ENCODE measurements at places on chromosomes 7 and 10. TPM values are rescaled to one million over a fixed set of nuclear protein-coding genes. Genes with fewer than 3 reads are reported as not detected.

GRCh38 chr7:16930946-16931345 is 49.2 kb upstream of the AGR3 start:
- no peak for DNase-seq

DNA sequence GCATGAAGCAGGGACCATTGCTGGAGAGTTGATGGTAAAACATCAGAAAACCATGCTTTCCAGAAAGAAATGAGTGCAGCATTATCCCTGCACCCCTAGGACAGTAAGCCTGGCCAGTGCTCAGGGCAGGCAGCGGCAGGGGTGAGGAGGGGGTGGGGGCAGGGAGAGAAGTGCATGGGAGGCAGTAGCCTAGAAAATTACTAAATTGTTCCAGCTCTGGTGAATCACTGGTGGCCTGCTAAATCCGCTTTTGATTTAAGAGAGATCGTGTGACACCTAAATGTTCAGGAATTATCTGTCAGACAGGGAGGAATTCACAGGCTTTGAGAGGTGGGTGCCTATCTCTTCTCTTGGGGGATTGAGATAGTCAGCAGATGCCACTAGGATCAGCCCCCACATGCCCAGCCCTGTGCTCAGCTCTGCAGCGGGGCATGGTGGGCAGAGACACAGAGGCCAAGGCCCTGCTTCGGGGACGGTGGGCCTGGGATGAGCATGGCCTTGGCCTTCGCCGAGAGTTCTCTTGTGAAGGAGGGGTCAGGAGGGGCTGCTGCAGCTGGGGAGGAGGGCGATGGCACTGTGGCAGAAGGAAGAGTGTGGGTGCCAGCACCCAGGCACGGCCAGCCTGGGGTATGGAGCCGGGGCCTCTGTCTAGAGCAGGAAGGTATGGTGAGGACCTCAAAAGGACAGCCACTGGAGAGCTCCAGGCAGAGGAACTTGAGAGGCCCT is 5.0 kb upstream of the AQP1 start:
- DNase-seq: no peak

GRCh38 chr10:28047061-28047460 is 48.2 kb upstream of the ODAD2 start:
- no peak for DNase-seq

MAGI2 gene
- 4.0 TPM for total RNA-seq

GRCh38 chr7:128167042-128167701 is 73.9 kb upstream of the LEP start:
- peak; percentile 24 for DNase-seq

RNF32 gene
- 0.62 TPM for total RNA-seq

GRCh38 chr10:14179251-14179650 is 151.5 kb downstream of the FRMD4A start:
- no peak for DNase-seq

GIMAP6 gene
- total RNA-seq: 9.0 TPM

GRCh38 chr10:34615770-34616169 is 199.3 kb downstream of the PARD3 start:
- no peak for DNase-seq

DNA sequence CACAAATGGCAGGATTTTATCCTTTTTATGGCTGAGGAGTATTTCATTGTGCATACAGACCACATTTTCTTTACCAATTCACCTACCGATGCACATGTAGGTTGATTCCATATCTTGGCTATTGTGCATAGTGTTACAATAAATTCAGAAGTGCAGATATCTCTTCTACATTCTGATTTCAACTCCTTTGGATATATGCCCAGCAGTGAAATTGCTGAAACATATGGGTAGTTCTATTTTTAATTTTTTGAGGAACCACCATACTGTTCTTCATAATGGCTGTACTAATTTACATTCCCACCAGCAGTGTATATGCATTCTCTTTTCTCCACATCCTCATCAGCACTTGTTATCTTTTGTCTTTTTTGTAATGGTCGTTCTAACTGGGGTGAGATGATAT is 1290.3 kb downstream of the XPNPEP1 start:
- no peak for DNase-seq

TRIM74 gene
- 0.88 TPM for total RNA-seq

CDC14C gene
- not detected for total RNA-seq

PPP1R17 gene
- not detected for total RNA-seq

DNA sequence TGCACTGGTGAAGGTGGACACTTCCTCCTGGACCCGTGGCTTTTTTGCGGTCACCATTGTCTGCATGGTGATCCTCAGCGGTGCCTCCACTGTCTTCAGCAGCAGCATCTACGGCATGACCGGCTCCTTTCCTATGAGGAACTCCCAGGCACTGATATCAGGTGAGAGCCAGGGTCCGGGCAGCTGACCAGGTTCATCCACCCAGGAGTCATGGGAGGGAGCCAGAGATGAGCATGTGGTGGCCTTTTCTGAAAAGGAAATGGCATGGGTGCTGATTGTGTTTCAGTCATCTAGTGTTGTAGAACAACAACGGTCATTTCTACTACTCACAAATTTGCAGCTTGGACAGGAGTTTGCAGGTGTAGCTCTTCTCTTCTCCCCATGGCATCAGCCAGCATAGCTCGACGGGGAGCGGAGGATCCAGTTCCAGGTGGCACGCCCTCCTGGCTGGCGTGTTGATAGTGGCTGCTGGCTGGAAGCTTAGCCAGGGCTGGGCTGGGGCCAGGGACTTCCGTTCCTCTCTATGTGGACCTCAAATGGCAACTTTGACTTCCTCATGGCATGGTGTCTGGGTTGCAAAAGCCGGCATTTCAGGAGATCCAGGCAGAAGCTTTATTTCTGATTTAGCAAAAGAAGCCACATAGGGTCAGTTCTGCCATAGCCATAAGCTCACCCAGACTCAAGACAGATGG is 32.7 kb downstream of the SLC29A3 start:
- DNase-seq: peak; percentile 91

- DNase-seq: no peak
Observed at GRCh38 chr10:49150426-49150825, 16.6 kb upstream of the FAM170B start.
